ENCODE measurements at places on chromosomes 1 and 21.

DNA sequence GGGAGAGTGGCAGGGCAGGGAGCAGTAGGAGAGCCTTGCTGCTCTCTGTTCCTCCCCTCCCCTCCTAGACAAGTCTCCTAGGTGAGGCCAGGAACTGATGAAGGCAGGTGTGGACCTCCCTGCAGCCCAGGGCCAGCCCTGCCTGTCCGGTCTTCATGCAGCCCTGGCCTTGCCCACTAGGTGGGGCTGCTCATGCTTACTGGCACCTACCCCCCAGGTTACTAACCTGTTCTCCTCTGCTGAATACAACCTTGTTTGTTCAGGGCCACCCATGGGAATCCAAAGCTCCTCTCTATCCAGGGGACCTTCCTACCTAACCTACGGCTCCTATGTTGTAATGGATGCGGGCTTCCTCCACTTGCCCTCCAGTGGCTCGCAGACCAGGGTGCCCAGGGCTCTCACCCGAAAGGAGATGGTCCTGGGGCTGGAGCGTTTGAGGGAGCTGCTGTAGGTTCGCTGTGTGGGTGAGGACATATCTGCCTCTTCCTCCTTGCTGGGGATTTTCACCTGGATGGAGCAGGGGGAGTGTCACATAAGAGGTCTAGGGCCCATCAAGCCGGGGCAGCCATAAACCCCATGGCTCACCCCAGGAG is 7.9 kb upstream of the TNNT2 start:
- no peak for DNase-seq

DNA sequence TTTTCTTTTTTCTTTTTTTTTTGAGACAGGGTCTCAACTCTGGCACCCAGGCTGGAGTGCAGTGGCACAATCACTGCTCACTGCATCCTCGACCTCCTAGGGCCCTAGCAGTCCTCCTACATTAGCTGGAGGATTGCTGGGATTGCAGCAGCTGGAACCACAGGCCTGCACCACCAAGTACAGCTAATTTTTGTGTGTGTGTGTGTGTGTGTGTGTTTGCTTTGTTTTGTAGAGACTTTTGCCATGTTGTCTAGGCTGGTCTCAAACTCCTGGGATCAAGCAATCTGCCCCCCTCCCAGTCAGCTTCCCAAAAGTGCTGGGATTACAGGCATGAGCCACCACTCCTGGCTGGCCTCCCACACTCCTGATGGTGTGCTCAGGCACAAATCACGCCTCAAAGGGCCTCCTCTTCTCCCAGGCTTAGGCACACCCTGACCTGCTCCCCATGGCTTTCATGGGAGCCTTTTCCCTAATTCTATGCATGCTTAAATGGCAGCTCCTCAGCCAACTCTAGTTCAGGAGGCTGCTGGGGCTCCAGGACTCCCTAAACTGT is 9.4 kb downstream of the FAM229A start:
- DNase-seq = no peak

DNA sequence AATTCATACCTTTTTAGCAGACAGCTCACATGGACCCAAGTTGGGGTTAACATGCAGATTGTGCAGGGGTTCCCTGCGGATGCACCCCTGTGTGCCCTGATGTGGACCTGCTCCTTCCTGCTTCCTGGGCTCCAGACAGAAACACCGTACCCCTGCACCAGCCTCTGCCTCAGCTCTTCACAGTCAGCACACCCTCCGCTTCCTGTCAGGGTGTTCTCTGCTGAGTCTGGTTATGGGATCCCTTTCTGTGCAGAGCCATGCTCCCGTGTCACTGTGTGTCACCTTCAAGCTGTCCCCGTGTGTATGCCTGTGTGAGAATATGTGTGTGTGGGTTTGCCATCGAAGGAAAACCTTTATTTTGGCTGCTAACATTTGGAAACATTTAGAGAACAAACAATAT is 48.7 kb upstream of the KCNJ15 start:
- no peak for DNase-seq

DNA sequence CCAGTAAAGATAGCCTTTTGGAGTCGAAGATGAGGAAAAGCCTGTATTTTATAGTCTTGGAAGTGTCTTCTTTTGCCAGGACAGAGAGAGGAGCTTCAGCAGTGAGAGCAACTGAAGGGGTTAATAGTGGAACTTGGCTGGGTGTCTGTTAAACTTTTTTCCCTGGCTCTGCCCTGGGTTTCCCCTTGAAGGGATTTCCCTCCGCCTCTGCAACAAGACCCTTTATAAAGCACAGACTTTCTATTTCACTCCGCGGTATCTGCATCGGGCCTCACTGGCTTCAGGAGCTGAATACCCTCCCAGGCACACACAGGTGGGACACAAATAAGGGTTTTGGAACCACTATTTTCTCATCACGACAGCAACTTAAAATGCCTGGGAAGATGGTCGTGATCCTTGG is at the start of gene VCAM1:
Gene VCAM1 (plus strand): TSS at position 253 of the 400 bp plus-strand sequence. CDS start 119 bp downstream, at position 372.
- DNase-seq = no peak

DNA sequence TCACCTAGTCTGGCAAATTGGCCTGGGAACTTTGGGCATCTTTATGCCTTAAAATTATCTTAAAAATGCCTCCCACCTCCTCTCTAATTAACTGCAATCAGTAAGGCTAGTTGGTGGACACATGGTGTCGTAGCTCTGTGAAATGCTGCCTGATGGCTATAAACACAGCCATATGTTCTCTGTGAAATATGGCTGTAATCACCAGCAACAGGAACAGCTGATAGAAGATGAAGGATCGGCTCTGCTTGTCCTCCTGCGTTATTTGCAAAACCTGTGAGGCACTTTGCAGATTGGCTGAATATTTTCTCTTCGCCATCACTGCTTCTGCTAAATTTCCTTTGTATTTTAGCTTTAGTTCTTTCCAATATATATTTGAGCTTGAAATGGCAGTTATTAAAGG is 419.6 kb downstream of the RWDD3 start:
- DNase-seq = no peak

DNA sequence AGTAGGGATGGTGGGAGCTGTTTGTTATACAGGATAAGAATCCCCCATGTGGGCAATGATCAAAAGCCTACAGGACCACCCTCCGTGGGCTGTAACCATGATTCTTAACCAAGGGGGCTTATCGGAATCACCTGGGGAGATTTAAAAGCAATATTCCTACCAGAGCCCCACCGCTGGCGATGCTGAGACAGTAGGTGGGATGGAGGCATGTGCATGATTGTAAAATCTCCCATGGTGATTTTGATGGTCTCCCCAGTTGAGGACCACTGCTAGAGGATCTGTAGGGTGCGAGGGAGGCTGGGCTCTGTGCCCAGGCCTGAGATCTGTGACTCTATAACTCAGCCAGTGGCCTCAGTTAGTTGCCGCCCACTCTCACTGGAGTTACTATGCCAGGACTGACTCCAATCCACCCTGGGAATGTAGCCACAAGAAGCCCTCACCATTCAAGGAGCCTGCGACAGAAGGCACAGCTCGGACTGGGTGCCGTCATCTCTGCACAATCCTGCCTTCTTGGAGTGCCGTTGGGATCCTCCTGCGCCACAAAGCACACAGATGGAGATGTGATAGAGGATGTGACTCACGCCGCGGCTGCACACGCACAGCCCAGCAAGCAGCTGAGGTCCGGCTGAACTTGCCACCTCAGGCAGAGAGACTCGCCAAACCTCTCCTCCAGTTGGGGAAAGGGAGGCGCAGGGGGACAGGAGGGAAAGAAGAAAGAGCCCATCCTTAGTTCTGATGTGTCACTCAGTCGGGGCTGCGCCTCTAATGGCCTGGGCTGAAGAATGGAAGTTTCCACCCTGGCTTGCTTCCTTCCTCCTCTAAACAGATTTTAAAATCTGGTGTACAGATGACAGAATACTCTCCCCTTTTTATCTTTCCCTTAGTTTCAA is 26.5 kb downstream of the AKNAD1 start:
- no peak for DNase-seq

GRCh38 chr1:110420874-110421793 is 13.6 kb upstream of the LAMTOR5 start:
- DNase-seq = no peak

GRCh38 chr1:207032528-207033017 is at the start of gene C1orf116:
Gene C1orf116 (minus strand): TSS chr1:207032756. CDS start chr1:207027598, 5,158 bp downstream.
- no peak for DNase-seq

DNA sequence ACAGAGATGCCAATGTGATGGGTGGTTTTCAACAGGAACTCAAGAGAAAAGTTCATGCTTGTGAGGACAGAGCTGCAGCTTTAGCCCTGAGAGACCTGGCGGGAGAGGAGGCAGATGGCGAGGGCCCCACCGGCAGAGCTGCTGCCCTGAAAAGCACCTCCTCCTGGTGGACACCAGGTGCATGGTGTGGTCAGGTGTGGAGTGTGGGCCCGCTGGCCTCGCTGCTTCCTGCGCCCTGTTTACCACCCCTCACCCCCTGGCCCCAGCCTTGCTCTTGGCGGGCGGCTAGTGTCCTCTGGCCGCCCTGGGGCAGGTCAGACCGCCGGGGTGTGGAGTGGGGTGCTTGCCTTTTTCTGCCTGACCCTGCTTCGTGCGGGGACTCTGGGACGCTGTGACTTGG is 42.8 kb downstream of the PRKCZ start:
- no peak for DNase-seq

DNA sequence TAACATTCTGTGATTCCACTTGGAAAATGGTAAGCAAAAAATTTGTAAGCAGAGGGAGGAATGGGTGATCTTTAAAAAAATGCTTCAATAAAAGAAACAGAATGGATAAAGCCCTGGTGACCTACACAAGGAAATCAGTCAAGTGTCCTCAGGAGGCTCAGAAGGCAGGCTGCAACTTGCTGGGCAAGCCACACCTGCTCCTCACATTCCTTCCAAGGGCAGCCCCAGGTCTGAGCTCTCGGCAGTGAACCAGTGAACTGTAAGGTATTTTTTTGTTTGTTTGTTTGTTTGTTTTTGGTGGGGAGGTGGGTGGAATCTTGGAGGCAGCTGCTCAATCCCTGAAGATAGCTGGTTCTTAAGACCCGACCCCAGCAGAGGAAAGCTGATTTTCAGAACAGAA is 4.4 kb downstream of the TACSTD2 start:
- DNase-seq = no peak

GRCh38 chr1:244406337-244406736 is 45.4 kb downstream of the ADSS2 start:
- DNase-seq = no peak

DNA sequence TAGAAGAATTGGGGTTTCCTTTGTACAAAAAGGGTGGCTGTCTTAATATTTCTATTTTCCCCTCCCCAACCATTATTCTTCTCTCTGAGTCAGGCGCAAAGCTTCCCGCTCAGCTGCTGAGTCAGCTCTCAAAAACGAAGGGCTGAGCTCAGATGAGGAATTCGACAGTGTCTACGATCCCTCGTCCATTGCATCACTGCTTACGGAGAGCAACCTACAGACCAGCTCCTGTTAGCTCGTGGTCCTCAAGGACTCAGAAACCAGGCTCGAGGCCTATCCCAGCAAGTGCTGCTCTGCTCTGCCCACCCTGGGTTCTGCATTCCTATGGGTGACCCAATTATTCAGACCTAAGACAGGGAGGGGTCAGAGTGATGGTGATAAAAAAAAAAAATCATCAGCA is 3.0 kb upstream of the TUFT1 start:
- no peak for DNase-seq

DNA sequence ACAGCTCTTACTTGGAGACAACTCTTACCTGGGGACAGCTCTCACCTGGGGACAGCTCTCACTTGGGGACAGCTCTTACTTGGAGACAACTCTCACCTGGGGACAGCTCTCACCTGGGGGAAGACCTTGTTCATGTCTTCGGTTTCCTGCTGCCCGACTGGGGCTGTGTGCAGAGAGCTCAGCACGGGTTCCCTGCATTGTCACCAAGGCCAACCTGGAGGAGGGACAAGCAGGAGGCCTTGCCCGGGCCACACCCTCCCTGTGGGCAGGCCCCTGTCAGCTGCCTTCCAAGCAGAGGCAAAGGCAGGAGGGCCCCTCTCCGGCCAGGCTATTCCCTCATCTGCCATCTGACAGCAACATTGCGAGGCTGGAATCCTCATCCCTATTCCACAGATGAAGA is at the start of gene LDLRAD1:
Gene LDLRAD1 (minus strand): TSS at position 208 of the 400 bp plus-strand sequence. CDS start 74 bp downstream, at position 134.
- no peak for DNase-seq

- no peak for DNase-seq
These were observed 16.5 kb downstream of the SMAP2 start for GRCh38 chr1:40389871-40390560.

GRCh38 chr1:66374561-66375111 is 159.3 kb upstream of the SGIP1 start:
- DNase-seq = no peak

- DNase-seq = peak; percentile 87
These were observed 53.0 kb downstream of the PBX1 start for GRCh38 chr1:164611754-164612642.

GRCh38 chr1:185439727-185440415 is 122.8 kb upstream of the IVNS1ABP start:
- no peak for DNase-seq

DNA sequence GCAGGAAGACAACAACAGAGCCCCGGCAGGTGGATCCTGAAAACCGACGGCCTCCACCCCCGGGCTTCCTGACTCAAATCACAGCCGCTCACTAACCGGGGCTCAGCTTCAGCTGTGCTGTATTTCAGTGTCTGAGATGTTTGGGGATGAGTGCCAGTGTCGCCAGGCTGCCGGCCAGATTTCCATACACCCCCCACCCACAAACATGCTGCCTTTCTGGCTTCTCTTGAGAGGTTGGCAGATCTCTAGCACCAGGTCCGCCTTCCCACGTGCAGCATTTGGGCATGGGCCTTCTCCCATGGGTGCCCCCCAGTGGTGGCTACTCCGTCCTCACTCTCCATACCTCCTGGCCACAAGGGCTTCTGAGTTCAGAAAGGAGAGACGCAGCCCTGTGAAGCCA is 34.8 kb downstream of the KCNAB2 start:
- no peak for DNase-seq

GRCh38 chr1:228151180-228151925 is 1.6 kb downstream of the GJC2 start:
- DNase-seq = no peak

DNA sequence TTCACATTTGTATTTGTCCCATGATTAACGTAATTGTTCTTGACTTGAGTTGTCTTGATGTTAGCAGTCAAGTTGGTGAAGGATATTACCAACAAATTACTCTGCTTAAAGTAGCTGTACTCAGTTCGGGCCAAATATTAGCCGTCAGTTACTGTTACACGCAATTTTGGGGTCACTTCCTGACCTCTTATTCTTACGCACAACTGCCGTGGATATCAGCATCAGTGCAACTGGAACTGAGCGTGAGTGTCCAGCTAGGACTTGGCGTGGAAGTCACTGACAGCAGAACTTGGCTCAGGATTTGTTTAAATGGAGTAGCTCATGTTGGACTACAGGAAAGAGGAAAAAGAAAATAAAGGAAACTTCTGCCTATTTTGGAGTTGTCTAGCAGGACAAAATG is 56.4 kb downstream of the ADAMTS1 start:
- DNase-seq = no peak

GRCh38 chr1:187689129-187689528 is 860.4 kb downstream of the PLA2G4A start:
- no peak for DNase-seq

- DNase-seq = no peak
These were observed 10.0 kb downstream of the PCSK9 start for GRCh38 chr1:55049271-55049913.

- DNase-seq = no peak
These were observed 6.9 kb upstream of the GPATCH4 start for GRCh38 chr1:156608036-156608674.

GRCh38 chr1:89355056-89355455 is 8.8 kb upstream of the GBP6 start:
- no peak for DNase-seq
